Tongue (tissue), 3 donors: ENCODE measurements at places on chromosomes 2 and 18. TPM values are rescaled to one million over a fixed set of nuclear protein-coding genes. Genes with fewer than 3 reads are reported as not detected.

- DNase-seq, result no peak
These were observed 3.7 kb upstream of the MEIS1 start for GRCh38 chr2:66431274-66431642.

DNA sequence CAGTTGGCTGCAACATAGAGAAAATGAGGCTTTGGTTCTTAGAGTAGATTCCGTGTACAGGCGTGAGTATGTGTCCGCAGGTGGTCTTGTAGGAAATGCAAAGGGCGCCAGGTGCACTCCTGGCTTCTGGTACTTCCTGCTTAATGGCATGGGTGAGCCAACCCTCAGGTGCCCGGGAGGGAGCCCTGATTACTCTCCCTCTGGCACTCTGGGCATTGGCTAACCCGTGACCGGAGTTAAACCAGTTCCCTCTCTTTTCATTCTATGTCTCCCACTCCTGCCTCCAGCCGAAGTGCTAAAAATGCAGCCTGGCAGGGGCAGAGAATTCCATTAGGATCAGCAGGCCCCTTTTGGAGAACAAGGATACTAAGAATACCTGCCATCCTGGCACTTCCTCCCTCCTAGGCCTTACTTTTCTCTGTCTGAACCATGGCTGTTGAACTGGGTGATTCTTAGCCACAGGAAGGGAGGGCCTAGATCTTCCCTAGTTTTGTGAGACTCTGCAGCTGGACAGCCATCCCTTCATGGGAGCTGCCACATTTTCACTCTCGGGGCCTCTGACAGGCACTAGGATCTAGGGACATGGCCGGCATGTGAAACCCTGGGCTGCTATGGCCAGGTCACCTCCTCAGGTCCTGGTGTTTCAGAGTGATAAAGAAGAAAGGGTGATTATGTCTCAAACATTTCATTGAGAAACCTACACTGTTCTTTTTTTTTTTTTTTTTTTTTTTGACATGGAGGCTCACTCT, 6.5 kb downstream of the MERTK start:
- DNase-seq, result no peak

DNA sequence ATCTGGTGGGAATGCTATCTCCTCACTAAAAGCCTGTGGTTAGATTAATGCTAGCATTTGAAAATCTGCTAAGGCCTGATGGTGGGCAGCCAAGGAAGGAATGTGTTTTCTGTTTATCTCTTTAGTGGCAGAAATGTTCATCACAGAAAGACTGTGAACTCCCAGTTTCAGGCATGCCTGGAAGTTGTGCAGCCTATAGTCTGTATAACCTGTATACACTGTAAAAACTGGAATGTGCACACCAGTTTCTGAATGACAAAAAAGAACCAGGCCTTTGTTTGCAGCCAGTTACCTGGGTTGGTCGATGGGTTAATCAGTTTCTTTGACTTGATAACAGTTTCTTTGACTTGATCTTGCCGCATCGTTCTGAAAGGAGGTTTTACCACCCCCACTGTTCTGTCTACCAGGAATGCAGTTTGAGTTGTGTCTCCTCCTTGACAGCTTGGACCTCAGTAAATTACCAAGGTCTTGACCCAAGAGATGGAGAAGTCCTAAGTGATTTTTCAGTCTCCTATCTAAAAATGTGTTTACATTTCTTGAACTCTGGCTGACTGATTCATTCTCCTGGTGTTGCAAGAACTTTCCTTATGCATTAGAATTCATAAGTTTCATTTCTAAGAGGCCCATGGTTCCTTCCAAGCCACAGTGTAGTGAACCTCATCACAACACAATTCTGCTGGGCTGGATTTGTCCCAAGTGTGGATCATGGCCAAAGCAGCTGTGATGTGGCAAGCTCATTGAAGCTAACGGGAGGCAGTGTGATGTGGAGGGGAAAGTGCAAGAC, 62.2 kb downstream of the KIAA2012 start:
- DNase-seq, result peak; percentile 87

- DNase-seq, result no peak
These were observed 396.8 kb upstream of the SLC14A2 start for GRCh38 chr18:45218436-45218835.

DNA sequence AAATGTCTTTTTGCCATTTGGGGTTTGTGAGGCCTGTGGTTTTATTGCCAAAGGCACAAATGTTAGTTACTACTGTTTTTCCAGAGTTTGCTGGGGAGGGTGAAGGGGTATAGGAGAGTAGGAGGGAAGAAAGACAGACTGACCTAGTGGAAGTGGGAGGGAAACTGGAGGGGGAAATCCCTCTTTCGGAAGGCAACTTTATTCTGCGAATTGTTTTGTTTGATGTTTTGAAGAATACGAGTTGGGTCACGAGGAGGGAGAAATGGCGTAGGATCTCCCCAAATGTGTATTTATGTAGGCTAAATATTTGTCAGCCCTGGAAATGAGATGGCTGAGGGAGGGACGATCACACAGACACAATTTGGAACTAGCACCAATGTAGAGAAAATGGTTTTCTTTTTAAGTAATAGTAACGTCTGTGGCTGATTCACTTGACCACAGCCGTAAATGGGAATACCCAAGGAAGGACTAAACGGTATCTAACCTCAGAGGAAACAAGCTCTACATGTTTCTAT, 172.3 kb downstream of the ICOS start:
- no peak for DNase-seq

GRCh38 chr18:28816155-28816554, 639.2 kb upstream of the CDH2 start:
- DNase-seq, result no peak

GRCh38 chr2:161306919-161307318, 1.3 kb upstream of the PSMD14 start:
- no peak for DNase-seq

- DNase-seq, result peak; percentile 35
These were observed 144.3 kb upstream of the SERTAD2 start for GRCh38 chr2:64797881-64798575.

GRCh38 chr18:47689371-47689770, 241.1 kb downstream of the SMAD2 start:
- DNase-seq, result no peak

GRCh38 chr18:77619525-77619924, 369.9 kb downstream of the GALR1 start:
- DNase-seq, result peak; percentile 47

DNA sequence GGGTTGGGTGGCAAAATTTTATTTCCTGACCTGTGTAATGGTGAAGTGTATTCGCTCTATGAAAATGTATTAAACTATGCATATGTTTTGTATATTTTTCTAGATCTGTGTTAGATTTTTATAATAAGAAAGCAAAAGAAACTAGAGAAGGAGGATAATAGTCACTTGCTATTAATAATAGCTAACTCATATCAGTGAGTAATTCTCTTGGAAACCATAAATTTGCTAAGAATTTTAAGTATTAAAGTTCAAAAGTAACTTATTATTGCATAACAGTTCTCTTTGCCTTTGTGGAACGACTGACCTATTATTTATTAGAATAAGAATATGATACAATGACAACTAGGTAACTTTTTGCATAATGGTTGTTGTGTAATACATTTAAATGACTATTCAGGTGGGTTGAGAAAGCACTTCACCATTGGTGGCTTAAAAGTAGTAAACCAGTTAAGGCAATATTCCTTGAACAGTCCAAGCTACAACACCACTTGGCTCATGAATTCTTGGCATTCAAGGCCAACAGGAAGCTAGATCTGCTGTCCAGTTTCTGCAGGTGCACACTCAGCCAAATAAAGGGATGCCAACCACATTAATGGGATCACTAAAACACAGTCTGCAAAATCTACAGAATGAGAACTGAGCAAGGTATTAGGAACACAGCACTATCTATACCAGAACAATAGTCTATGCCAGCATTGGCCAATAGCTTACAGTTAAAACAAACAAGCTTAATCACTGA, 921.3 kb downstream of the CPS1 start:
- no peak for DNase-seq

DNA sequence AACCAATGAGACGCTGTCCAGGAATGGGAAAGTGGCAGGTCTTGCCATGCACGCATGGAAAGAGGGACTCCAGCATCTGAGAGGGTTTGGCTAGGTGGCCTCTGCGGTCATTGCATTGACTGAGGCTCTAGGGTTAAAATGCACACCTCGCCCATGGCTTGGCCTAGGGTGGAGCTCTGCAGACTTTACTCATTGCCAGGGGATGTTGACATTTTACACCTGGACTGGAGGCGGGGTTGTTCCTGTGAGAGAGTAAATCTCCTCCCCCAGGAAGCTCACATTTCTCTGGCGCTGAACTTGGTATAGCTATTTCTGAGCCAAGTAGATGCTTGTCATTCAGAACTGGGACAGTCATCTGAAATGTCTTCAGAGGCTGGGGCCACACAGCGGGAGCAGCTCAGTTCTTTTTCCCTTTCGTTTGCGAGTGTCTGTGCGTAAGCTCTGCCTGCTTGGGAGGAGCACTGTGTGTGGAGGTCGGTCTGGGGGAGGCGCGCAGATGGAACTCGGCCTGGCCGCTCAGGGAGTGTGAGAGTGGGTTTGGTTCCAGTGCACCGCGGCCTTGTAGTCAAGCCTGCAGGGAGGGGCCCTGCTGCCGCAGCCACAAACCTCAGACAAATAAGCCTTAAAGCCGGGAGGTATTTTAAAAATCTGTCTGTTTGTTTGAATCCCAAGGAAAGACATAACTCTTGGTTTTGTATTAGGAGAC, 76.5 kb downstream of the LPIN1 start:
- DNase-seq, result peak; percentile 20

DNA sequence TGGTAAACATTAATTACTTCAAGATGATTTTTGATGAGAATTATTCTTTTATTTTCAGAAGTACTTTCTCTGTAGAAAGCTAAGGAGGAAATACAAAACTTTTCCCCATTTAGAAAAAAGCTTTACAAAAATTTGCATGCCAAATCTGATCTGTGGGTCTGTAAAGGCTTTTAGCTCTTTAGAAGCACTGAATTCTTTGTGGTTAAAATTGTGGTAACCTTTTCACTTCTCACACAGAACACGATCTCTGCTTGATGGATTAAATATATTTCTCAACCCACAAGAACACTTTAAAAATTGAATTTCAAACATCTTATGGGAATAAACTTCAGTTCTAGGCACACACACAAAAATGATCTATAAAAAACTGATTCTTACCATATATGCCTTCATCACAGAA, 63.7 kb downstream of the VIL1 start:
- DNase-seq, result no peak

GRCh38 chr2:33230195-33230594, 246.3 kb upstream of the RASGRP3 start:
- no peak for DNase-seq

GRCh38 chr2:120262761-120263428, 10.2 kb downstream of the RALB start:
- DNase-seq, result no peak

DNA sequence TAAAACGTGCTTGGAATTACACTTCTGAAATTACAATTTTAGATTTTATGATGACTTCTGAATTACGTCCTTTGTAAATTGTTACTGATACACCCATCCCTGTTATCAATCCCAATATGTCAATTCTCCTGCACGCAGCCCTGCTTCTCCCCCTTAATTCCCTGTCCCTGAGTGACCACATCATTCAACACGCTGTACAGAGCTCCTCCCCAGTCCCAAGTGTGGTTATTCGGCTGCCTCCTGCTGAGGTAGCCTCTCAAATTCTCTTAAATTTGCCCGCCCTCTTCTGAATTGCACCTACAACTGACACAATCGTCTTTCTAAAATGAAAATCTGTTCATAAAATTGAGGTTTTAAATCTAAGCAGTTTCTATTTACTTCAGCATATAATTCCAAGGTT, 10.1 kb downstream of the SERPINB8 start:
- no peak for DNase-seq

- no peak for DNase-seq
These were observed 101.8 kb downstream of the SOX11 start for GRCh38 chr2:5794012-5794411.

DNA sequence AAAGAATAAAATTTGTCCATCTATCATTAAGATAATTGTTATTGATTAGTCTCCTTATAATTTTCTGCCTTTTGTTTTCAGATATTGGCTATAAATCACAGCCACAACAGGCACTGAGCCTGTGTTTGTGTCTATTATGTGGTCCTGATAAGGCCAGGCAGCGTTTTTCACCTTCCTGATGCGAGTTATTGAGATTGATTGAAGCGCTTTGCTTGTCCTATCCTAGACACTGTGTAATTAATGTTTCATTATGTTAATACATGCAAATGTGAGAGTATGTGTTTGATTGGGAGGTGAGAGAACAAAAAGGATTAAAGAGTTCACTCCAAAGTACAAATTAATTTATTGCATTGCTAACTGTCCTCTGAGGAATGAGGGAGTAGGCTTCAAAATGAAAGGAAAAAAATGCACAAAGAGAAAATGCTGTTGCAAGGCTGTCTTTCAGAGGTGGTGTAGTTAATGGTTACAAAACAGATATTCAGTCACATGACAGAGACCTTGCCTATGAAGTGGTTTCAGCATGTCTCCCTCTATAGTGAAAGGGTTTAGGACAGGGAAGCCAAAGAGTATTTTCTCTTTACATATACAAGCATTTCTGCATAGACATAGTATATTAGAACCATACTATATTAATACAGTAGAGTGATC, 391.1 kb downstream of the DCC start:
- DNase-seq, result no peak

DNA sequence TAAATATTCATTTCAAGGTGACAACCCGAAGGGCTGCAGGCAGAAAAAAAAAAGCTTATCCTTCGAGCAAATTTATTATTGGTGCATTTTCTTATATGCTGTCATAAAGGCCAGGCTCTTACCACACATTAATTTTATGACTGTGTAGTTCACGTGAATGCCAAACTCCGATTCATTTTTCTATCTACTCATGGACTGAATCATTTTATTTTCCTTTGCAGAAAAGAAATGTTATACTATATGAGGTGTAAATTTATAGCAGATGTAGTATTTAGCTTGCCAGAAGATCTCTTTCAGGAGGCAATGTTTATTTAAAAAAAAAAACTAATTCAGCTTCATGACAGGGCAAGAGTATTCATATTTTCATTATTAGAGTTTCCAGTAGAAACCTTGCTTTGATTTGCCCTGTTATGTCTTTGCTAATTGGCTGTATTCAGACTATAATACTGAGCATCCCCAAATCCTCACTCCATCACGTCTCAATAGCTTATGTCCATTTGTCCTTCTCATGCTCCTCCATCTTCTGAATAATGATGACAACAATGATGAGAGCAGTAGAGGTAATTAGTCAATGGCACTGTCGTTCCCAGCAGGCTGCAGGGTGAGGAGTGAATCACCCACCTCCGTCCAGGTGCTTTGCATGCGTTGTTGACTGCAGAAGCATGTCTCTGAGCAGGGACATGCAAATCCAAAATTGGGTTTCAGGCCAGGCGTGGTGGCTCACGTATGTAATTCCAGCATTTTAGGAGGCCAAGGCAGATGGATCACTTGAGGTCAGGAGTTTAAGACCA, 101.1 kb upstream of the RAB12 start:
- no peak for DNase-seq

GRCh38 chr2:74253971-74254310, 55.5 kb downstream of the MTHFD2 start:
- DNase-seq, result no peak

GRCh38 chr2:102021779-102022178, 30.0 kb downstream of the IL1R2 start:
- DNase-seq, result peak; percentile 53

ANKRD30B gene
- total RNA-seq, result not detected

NLRC4 gene
- 1.7 TPM for total RNA-seq

HTR2B gene
- 0.31 TPM for total RNA-seq

ZNF532 gene
- 86.1 TPM for total RNA-seq

R3HDM1 gene
- 17.6 TPM for total RNA-seq

ICA1L gene
- 24.8 TPM for total RNA-seq

DNAH7 gene
- total RNA-seq, result 0.31 TPM

TEX44 gene
- total RNA-seq, result not detected
